ENCODE measurements at places on chromosomes 13 and 19.
A peak's percentile ranks its signal among the peaks of the same experiment; 100 is the strongest.

- no peak for DNase-seq
Observed at GRCh38 chr13:80740071-80740470, 399.1 kb upstream of the SPRY2 start.

- DNase-seq: no peak
Observed at GRCh38 chr13:37510441-37510840, 88.1 kb downstream of the POSTN start.

DNA sequence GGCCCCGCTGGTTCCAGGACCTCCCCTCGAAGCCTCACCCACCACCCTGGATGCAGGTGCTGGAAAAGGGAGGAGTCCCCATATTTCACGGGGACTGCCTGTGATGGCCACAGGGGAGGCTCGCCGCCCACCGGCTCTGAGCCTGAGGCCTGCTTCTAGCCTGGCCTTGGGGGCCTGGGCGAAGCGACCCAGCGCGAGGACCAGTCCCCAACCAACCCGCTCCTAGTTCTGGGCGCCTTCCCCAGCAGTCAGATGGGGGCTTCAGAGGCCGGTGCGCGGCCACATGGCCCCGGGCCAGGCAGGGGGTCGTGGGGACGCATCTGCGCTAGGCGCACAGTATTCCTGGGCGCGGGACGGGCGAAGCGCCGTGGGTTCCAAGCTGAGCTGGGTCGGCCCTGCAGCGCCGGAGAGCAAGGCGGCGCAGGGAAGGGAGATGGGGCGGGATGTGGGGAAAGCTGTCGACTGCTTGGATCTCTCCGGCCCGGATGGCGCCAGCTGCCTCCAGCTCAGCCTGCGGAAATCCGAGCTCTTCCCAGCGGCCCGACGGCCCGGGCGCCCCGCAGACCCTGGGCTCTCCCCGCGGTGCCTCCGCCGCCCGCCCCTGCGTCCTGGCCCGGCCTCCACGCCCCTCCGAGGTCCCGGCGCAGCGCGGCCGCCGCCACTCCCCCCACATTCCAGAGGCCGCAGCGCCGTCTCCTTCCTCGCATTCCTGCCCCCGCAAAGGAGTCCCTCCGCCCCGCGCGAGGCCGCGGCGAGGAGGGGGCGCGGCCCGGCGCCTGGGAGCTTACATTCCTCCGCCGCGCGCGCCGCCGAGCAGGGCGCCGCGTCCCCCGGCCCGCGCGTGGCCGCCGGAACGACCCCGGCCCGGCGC is at the start of gene WTIP:
TSS of gene WTIP (plus strand) at position 788 of the 871 bp plus-strand sequence. CDS start 217 bp downstream, outside the sequence.
- no peak for DNase-seq

DNA sequence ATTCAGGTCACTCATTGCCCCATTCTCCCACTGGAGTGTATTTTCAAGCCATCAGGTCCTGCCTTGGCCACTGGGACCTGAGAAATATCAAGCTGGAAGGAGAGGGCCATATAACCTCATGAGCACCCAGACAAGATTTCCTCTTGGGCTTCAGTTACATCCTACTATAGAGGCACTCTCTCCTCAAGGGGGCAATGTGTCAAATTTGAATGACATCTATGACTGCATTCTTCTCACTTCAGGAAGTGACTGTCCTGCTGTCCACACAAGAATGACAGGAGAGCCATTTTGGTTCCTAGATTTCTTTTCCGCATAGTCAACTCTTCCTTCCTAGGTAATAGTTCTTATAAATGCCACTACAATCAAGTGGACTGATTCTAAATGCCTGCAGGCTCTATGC is 416.2 kb downstream of the DIAPH3 start:
- DNase-seq: no peak

DNA sequence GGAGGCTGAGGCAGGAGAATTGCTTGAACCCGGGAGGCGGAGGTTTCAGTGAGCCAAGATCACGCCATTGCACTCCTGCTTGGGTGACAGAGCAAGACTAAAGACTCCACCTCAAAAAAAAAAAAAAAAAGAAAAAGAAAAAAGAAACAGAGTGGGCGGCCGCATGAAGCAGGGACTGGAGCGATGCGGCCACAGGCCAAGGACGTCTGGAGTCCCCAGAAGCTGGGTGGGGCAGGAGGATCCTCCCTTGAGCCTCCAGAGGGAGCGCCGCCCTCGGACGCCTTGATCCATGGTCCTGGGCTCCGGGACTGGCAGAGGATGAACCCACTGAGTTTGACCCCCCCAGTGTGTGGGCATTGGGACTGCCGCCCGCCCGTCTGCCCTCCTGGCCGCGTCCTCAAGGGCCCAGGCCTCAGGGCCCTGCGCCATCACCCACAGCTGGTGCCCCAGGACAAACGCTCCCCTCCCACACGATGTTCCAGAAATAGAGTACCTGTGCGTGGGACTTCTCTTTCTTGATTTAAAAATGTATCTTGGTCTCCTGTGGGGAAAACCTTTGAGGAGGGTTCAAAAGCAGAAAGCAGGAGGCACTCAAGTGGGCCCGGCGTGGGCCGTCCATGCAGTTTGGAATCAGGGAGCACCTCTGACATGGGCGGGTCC is 15.5 kb downstream of the BTBD2 start:
- no peak for DNase-seq

GRCh38 chr19:40055832-40056504 is at the start of gene ZNF780B:
TSS of gene ZNF780B (minus strand) at chr19:40056231. CDS start at chr19:40050332, 5,899 bp downstream.
- peak; percentile 40 for DNase-seq
